ENCODE measurements at places on chromosomes 3 and 15. TPM values are rescaled to one million over a fixed set of nuclear protein-coding genes. Genes with fewer than 3 reads are reported as not detected.

ADAMTSL3 gene
- total RNA-seq, result not detected

- no peak for DNase-seq
Measured at GRCh38 chr15:48358229-48359152, 27.3 kb downstream of the DUT start.

DNA sequence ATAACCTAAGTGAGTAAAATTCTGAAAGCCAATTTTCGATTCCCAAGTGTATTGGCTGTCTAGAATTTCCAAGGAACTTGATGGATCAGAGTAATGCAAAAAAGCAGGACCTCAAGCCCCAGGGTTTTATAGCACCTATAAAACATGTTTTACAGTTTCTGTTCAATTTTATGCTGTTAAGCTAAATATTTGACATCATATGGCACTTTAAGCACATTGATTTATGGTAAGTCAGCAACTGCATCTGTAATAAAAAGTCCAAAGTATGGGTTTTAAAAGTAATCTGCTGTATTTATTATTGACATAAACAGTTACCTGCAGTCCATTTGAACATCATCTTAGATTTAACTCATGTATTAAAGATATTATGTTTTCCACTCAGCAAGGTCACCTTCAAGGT lies 20.0 kb upstream of the MFSD1 start:
- no peak for DNase-seq

DNA sequence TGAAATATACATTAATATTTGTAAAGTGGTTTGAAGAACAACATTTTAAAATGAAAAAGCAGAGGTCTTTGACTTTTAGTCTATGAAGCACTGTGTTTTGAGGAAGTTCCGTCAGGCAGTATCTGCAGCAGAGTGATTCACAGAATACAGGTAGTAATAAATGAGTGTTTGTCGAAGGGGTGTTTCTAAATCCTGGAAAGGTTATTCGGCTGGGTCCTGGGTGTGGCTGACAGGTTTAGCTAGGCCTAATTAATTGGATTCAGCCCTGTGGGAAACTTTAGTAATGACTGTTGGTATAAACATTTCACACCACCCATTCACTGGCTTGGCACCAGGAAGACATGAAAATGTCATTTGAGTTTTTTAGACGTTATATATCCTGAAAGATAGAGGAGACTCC lies 51.3 kb downstream of the TIPARP start:
- DNase-seq, result no peak

DNA sequence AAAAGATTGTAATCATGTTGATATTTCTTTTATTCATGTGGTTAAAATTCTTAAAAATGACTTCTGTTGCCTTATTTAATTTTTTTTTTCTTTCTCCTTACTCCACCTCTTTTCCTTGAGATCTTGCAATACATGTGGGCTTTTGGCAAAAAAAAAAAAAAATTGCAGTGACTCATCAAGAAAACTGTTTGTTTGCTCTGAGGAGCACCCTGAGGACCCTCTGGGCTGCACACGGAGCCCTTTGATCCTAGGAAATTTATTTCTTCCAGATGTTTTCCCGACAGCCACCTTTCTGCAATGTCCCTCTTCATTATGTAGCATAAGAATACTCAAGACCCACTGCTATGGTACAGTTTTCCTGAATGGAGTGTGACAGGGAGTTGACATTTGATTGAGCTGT lies 371.7 kb downstream of the ZBTB20 start:
- DNase-seq, result no peak

ETV5 gene
- 1.0 TPM for total RNA-seq

KLHL40 gene
- not detected for total RNA-seq

EIF5A2 gene
- 12.4 TPM for total RNA-seq

DNA sequence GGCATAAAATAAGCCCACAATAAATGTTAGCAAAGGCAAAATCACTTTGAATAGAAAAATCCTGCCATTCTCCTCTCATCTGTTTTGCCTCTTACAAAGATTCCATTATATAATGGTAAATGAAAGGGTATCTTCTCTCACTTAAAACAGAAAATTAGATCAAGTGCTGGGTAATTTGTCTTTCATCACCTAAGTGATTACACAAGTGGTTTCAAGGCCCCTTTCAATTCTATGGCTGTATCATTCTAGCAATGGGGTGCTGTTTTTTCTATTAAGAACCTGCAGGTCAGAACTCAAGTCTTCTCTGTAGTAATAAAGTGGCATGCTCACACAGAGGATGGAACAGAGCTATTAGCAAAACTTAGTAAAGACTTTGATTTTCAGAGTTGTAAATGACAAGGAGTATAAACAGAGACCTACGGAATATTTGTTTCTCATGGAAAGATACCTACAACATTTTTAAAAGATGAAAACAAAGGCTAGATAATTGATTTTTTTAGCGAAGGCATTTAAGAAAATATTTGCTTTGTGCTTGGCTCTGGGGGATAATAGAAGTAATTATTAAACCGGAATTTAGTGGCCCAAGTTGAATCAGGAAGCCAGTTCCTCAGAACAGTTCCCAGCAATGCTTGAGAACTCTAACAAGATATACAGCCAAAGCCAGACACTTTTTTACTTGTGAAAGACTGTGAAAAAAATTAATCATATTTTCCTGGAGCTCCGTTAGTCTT lies 137.4 kb downstream of the CMSS1 start:
- no peak for DNase-seq

GRCh38 chr3:34955680-34956079 lies 683.6 kb upstream of the ARPP21 start:
- no peak for DNase-seq

- DNase-seq, result no peak
Measured at GRCh38 chr15:78734451-78735064, 76.7 kb downstream of the ADAMTS7 start.

GRCh38 chr15:60667190-60667868 lies 188.4 kb upstream of the ICE2 start:
- no peak for DNase-seq

Data from CD8-positive, alpha-beta memory T cell (primary cell).